ENCODE measurements at places on chromosomes 7 and 10.
A peak's percentile ranks its signal among the peaks of the same experiment; 100 is the strongest.

- DNase-seq, result no peak
These were observed 1.9 kb upstream of the CCL24 start for GRCh38 chr7:75815418-75816064.

DNA sequence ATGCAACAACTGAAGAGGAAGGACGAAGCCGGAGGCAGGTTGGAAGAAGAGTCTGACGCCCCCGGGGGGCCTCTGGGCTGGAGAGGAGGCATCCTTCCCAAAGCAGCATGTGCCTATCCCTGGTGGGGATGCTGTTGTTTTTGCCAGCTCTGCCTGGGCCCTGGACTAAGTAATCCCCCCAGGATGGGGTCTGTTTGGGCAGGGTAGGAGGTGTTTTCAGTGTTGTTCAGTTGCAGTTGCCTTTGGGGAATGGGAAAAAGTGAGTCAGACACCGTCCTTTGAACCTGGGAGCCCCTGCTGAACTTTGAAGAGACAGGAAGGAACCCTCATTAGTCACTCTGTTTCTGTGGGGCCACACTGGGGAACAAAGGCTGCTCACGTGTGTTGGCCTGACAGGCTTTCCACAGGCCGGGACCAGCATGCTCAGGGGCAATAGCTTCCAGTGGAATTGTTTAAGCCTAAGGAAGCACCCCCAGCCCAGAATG, 35.2 kb upstream of the GDF10 start:
- DNase-seq, result peak; percentile 48

- DNase-seq, result peak; percentile 59
These were observed 92.9 kb downstream of the CPED1 start for GRCh38 chr7:121081327-121081936.

DNA sequence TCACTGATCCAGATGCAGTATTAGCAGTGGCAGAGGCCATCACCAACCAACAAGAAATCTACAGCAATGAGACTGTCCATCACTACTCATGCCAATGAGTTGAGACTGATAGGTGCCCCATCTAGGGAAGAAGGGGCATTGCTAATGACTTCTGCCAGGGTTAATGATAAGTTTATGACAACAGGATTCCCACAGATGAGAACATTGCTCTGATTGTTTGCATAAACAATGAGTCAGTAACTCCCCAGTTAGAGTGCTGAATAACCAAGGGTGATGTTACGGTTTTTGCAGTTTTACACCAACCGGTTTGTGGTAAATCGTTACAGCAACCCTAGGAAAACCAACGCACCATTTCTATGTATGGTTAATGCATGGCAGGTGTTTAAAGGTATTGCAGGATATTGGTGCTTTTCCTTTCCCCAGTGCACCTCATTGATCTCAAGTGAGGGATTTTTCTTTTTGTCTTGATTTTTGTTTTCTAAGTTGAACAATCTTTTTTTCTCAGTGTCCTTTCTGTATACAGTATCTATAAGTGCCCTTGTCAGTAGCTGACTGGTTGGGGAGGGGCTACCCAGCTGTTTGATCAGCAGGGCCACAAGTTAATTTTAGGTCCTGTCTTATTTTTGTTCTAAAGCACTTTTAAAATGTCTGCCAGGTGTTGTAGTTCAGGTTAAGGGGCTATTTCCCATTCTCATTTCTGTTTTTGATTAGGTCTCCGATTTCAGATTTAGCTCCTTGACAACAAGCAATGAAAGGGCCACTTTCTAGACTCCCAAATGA, 3.9 kb upstream of the CSGALNACT2 start:
- DNase-seq, result no peak

DNA sequence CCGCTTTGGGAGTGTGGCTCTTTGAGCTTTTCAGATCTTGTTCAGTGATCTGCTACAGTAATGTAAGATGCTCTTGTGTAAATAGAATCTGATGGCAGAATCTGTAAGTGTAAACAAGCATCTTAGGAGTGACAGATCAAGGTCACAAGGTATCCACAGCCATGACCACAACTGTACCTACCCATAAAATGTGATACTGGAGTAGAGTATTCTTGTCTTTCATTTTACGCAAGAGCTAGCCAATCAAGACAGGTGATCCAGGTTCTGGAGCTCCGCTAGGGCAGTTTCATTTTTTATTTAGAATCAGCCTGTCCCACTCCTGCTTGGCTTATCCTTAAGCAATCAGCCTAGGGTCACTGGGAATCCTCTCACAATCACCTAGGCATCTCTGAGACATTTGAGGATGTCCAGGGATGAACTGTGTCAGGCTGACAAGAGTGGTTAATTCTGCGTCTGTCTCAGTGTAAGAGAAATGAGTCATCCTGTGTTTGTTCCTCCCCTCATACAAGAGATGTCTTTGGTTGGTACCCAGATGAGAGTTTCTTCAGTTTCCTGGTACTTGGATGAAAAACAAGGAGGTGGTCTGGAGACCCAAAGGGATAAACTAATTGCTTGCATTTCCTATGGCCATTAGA, 13.6 kb downstream of the ZNF138 start:
- no peak for DNase-seq

DNA sequence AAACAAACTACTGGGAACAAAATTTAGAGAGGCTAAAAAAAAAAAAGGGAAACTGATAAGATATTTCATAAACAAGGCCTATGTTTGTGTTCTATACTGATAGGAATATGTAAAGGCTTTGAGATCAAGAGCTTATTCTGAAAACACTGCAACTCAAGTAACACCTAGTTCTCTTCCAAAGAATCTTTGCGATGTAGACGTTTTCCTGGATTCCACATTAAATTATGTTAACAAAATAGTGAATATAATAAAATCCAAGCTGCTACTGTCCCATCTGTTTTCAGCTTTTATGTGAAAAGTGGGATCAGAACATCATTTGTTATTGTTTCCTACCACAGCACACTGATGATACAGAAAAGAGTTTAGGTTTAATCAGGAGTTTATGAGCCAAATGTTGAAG, 53.0 kb upstream of the RNF148 start:
- no peak for DNase-seq

GRCh38 chr10:97109547-97109946, 76.2 kb downstream of the SLIT1 start:
- DNase-seq, result no peak

GRCh38 chr10:102411341-102412255, 7.0 kb downstream of the PSD start:
- no peak for DNase-seq
